ENCODE measurements at places on chromosomes 16 and 17. TPM values are rescaled to one million over a fixed set of nuclear protein-coding genes. Genes with fewer than 3 reads are reported as not detected.

Gene HSD17B1
- total RNA-seq = 1.8 TPM

Gene SLC9A5
- total RNA-seq = 1.4 TPM

Gene DYNLRB2
- not detected for total RNA-seq

Gene AGRP
- not detected for total RNA-seq

Gene SDK2
- total RNA-seq = 1.6 TPM

Gene KCNH4
- total RNA-seq = 0.37 TPM

Measured in A549 treated with Mapracorat at 1 μM for 4 hours (cell line).